ENCODE measurements at places on chromosomes 6 and 20.

DNA sequence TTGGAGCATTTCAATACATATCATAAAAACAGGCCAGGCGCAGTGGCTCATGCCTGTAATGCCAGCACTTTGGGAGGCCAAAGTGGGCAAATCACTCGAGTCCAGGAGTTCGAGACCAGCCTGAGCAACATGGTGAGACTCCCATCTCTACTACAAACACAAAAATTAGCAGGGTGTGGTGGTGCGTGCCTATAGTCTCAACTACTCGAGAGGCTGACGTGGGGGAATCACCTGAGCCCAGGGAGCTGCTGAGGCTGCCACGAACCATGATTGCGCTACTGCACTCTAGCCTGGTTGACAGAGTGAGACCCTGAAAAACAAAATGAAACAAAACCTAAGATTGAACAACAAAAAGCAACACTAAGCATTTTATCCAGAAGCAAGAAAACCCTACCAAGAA is 47.2 kb downstream of the BACH2 start:
- no peak overlapping the region for H3K27ac ChIP-seq
- H3K36me3 ChIP-seq: no peaks in the 10 kb centered on the region
- DNase-seq: no peak

DNA sequence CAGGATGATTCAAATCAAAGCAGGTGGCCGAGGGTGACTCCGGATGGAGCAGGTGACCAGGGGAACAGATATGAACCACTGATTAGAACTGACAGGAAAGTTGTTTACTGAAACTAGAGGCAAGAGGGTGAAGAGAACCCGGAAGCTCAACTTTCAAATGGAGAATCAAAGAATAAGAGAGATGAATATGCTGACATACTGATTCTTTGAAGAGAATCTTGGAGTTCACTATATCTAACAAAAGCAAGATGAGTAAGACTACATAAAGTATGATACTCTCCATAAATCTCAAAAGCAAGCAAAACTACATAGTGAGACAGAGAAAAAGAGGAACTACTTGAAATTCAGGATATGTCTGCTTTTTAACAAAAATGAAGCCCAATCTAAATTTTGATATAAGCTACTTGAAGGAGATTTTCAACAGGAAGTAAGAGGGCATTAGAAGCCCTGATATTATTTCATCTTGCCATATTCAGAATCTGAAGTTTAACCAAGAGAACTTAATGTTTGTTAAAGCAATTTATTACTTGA is 4.0 kb upstream of the UBD start:
- DNase-seq: no peak
- H3K27ac ChIP-seq: no peak overlapping the region
- H3K27me3 ChIP-seq: no peaks in the 10 kb centered on the region
- no peak overlapping the region for H3K4me3 ChIP-seq
- H3K36me3 ChIP-seq: no peaks in the 10 kb centered on the region
- H3K4me1 ChIP-seq: no peaks in the 10 kb centered on the region

GRCh38 chr6:35706468-35706867 is 17.8 kb upstream of the FKBP5 start:
- no peaks in the 10 kb centered on the region for H3K27me3 ChIP-seq
- H3K27ac ChIP-seq: no peak overlapping the region
- DNase-seq: no peak
- no peaks in the 10 kb centered on the region for H3K36me3 ChIP-seq
- H3K4me3 ChIP-seq: no peak overlapping the region

GRCh38 chr6:36752886-36753506 is 55.4 kb downstream of the RAB44 start:
- no peak overlapping the region for H3K27ac ChIP-seq
- no peaks in the 10 kb centered on the region for H3K27me3 ChIP-seq
- H3K4me1 ChIP-seq: no peaks in the 10 kb centered on the region
- no peaks in the 10 kb centered on the region for H3K36me3 ChIP-seq
- DNase-seq: no peak

GRCh38 chr20:16166737-16167136 is 406.5 kb downstream of the KIF16B start:
- H3K36me3 ChIP-seq: no peaks in the 10 kb centered on the region
- no peaks in the 10 kb centered on the region for H3K27me3 ChIP-seq
- no peak overlapping the region for H3K4me3 ChIP-seq
- DNase-seq: no peak
